Amniotic stem cell (primary cell): ENCODE measurements at places on chromosomes 5 and 9.

- DNase-seq: peak; percentile 44
Measured at GRCh38 chr5:123997462-123998215, 485.7 kb downstream of the CSNK1G3 start.

DNA sequence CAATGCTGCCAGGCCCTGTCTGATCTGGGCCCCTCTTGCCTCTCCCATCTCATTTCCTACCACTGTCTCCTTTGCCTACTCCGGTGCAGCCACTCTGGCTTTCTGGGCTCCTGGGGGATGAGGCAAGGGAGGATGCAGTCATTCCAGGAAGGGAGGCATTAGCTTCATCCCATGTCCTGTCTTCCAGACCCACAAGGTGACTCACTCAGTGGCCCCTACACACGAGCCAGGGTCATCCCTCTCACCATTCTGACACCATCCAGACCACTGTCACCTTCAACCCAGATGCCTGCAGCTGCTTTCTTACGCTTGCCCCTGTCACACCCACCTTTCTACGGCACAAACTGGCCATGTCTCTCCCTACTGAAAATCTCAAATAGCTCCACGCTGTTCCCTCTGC, 19.1 kb downstream of the ACSL6 start:
- DNase-seq: no peak

- no peak for DNase-seq
Measured at GRCh38 chr9:137167277-137167746, 2.5 kb downstream of the LRRC26 start.

DNA sequence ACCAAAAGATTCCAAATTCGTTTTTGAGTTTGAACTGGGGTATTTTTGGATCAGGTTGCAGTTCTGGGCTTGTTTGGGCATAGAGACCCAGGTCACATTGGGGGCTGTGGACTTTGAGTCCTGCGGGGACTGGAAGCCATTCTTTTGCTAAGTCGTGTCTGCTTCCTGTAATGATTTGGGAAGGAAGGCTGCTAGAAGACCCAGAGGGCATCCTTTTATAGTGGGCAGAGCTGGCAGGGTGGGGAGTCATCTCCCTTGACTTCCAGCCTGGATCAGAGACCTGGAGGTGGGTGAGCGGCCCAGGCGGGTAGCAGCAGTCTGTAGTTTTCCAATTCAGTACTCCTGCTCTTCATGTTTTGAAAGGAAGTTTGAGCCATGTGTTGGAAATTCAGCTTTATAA, 11.3 kb downstream of the ZNF618 start:
- DNase-seq: no peak

DNA sequence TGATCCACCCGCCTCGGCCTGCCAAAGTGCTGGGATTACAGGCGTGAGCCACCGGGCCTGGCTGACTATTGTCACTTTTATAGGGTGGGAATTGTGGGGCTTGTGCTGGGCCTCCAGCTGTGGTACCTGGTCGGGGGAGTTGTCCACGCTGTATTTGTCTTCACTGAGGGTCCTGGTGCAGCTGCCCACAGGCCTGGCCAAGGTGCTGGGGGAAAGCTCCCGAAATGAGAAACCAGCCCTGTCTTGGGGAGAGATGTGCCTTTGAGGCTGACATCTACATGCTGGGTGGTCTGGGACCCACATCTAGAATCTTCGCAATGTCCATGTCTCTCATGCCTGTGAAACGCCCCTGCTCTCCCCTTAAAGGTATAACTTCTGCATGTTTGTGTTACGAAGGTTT, 2.6 kb downstream of the EXOC3 start:
- DNase-seq: no peak

DNA sequence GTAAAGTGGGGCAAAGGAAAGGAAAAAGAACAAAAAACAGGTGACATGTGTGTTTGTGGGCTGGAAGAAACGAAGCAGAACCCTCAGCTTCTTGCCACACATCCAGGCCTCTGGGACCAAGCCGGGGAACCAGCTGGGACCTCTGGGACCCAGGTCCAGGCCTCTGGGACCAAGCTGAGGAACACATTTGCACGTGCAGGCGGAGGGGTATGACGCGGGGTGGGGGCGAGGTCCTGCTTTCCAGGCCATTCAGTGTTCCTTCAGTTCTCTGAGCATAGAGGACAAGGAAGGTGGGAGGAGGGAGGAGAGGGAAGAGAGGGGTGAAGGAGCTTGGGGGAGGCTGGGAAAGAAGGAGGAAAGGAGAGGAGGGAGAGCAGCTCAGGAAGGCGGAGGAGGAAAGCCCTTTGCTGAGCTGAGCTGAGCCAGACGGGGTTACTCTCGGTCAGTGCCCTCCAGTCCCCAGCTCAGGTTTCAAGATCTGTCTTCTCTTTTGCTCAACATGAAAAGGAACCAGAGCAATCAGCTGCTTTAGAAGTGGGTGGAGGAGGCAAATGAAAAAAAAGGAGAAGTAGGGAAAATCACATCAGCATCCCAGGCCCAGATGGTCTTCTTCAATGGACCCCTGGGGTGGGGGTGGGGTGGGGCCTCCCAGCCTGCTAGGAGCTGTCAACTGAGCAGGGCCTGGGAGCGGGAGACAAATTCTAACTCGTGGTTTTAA, 59.1 kb downstream of the ABCA1 start:
- peak; percentile 49 for DNase-seq

GRCh38 chr9:132381966-132382541, 24.6 kb downstream of the TTF1 start:
- no peak for DNase-seq

- no peak for DNase-seq
Measured at GRCh38 chr5:176609724-176610434, at the start of gene GPRIN1. GPRIN1 (minus strand) TSS chr5:176610156; CDS start chr5:176599834, 10,322 bp downstream.

- DNase-seq: no peak
Measured at GRCh38 chr5:180291234-180291940, 496 bp downstream of the MAPK9 start.

DNA sequence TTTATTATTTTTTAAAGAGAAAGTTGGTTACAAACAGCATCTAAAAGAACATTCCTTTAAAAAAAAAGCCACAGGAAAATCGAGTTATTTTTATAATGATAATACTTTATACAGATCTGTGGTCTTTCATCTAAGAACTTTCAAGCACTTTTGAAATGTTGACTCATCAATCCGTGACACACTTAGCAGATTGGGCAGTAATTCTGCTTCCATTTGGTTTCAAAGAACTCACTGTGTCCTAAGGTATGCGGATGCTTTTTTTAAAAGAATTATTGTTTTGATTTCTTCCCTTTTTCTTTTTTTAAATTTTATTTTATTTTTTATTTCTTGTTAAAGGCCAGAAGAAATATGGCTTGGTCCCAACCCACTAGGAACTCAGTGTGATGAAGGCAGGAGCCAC, 147.8 kb downstream of the AOPEP start:
- peak; percentile 40 for DNase-seq

DNA sequence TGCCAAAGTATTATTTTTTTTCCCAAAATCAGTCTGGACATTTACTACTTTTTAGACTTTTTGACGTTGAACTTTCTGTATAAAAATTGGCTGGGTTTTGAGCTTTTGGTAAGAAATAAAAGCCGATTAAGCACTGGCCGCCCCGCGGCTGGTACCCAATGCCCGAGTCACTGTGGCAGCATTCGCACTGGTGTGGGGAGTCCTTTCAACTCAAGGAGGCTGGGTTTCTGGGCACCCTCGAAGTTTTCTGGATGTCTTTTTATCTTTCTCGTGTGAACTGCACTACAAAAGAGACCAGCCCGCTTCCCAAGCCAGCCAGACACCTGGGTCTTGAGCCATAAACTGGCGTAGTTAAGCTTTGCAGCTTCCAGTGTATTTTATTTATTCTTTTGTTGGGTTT, 72.0 kb upstream of the OTULINL start:
- no peak for DNase-seq

GRCh38 chr5:59099270-59099994, 516.6 kb downstream of the RAB3C start:
- DNase-seq: no peak

GRCh38 chr5:117943541-117943940, 1044.8 kb downstream of the DTWD2 start:
- DNase-seq: no peak

- DNase-seq: no peak
Measured at GRCh38 chr5:137315534-137316345, 183.4 kb downstream of the SPOCK1 start.

GRCh38 chr5:102758576-102758975, 3.5 kb downstream of the PAM start:
- DNase-seq: no peak

DNA sequence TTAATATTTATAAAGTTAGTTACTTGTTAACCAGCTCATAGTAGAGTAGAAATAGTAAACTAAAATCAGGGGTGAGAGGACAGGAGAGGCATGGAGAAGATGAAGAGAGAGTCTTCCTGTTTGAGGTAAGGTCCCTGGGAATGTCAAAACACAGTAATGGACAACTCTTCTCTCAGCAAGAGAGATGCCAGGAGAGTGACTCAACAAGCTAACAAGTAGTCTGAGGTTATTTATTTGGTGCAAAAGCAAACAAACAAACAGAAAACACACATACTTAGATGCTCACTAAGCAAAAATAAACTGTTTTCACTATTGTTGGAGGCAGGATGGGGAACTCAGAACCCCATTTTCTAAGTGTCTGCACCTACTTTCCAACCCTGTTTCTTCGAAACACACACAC, 333.2 kb upstream of the RFX3 start:
- DNase-seq: no peak

DNA sequence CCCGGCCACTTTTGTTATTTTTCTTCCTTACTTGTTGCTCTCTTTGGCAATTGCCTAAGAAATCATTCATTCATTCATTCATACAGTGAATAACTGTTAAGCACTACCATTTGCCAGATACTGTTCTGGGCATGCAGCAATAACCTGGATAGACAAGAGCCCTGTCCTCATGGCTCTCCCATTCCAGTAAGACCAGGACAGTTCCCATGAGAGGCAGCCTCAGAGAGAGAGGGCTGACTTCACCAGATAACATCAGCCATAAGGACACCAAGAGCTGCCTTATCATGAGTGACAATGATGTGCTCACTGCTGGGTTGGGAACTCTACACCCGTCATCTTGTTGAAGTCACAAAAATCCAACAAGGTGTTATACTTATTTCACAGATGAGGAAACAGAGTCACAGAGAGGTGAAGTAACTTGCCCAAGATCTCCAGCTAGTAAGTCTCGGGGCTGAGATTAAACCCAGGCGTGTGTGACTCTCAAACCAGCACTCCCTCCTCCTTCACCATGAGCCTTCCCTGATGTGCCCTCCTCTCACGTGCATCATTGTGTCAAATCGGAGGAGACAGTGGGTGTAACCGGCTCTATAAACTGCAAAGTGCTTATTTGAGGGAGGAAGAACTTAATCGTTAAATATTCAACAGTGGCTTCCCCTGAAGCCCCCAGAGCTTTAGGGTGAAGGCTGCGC, 61.1 kb upstream of the TBC1D2 start:
- DNase-seq: no peak

DNA sequence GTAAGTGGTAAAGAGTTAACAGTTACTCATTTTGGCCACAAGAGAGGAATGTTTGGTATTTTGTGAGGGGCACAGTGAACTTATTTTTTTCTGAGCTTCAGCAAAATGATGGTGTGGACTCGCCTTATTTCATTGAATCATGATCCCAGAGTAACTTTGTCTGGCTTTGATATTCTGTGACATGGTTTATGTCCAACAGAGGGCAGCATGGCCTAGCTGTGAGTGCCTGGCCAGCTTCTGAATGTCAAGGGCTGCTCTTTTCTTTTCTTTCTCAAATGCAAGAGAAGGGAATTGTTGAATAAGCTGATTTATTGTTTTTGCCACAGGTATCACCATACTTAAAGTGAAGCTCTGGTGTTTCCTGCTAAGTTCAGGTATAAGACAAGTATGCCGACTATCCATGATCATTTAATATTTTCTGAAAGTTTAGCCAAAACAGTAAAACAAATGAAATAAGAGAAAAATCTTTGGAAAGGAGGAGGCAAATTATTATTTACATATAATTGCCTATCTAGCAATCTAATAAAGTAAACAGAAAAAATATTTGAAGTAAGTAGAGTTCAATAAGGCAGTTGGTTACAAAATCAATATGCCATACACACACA, 31.7 kb downstream of the MRPL22 start:
- DNase-seq: peak; percentile 5

DNA sequence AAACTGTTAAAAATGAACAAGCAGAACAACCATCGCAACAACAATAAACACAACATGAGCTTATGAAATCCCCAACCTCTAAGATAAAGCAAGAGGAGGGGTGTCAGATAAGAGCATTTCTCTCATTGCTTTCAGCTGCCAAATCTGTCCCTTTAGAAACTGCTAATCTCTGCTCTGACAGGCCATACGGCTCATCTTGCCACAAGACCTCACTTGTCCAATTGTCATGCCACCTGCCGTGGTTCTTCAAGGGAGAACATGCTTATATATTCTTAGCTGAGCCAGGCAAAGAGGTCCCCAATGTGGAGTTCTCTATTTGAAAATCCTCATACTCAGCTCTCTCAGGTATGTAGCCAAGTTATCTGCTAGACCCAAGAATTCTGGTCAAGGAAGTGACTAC, 405.0 kb upstream of the TNC start:
- DNase-seq: no peak

- no peak for DNase-seq
Measured at GRCh38 chr5:43852279-43852678, 249.3 kb downstream of the NNT start.

- DNase-seq: peak; percentile 5
Measured at GRCh38 chr5:131810510-131811249, 13.9 kb upstream of the FNIP1 start.

DNA sequence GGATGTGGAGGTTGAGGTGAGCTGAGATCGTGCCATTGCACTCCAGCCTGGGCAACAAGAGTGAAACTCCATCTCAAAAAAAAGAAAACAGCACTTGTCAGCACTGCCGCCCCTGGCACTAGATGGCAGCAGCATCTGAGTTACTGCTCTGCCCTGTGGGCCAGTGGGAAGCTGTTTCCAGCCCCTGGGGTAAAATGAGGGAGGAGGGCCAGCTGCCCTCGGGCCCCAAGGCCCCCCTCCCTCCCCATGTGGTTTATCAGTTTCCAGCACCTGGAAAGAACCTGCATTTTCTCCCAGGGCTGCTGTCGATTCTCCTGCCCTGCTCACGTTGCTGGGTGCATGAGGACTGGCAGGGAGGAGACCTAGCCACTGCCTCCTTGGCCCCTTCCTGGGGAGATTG, 13.2 kb upstream of the CEL start:
- no peak for DNase-seq

DNA sequence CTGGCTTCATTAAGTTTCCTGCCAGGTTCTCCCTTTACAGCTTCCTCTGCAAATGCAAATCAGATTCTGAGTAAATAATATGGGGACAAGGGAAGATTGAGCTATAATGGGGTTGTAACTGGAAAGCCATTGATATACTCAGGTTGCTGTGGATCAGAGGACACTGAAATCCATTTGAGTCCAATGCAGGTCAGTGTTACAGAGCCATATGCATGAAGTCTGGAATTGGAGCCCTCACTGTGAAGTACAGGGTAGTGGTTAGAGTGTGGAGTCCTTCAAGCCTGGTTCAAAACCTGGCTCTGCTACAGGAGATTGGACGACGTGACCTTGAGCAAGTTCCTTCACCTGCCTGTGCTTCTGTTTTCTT, 48.7 kb downstream of the TIMD4 start:
- no peak for DNase-seq

- DNase-seq: no peak
Measured at GRCh38 chr5:181224390-181225229, 1.5 kb downstream of the TRIM41 start.
